Activated CD4-positive, alpha-beta T cell treated with anti-CD3 and anti-CD28 coated beads for 24 hours (primary cell): ENCODE measurements at places on chromosomes 11 and 22.

GRCh38 chr22:23070418-23071229 lies at the start of gene GNAZ:
TSS of gene GNAZ (plus strand) at chr22:23070519. CDS start at chr22:23095696, 25,177 bp downstream.
- DNase-seq = no peak

- DNase-seq = no peak
Observed at GRCh38 chr11:86303257-86303656, 1.2 kb downstream of the HIKESHI start.

DNA sequence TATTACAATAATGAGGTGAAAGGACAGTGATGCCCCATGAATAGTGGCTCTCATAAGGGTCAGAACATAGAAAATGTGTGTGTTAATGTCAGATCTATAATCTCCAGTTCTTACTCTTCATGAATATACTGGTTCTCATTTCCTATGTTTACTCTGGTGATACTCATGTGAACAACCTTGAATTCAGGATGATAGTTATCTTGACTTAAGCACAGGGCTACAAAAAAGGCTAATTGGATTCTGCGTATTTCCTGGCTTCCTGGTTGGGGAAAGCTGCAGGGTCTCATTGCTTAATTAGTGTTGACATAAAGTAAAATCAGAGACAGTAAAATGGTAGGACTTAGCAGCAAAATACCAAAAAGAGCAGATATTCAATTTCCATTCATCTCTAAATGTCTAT lies 1316.8 kb upstream of the RAG2 start:
- no peak for DNase-seq

DNA sequence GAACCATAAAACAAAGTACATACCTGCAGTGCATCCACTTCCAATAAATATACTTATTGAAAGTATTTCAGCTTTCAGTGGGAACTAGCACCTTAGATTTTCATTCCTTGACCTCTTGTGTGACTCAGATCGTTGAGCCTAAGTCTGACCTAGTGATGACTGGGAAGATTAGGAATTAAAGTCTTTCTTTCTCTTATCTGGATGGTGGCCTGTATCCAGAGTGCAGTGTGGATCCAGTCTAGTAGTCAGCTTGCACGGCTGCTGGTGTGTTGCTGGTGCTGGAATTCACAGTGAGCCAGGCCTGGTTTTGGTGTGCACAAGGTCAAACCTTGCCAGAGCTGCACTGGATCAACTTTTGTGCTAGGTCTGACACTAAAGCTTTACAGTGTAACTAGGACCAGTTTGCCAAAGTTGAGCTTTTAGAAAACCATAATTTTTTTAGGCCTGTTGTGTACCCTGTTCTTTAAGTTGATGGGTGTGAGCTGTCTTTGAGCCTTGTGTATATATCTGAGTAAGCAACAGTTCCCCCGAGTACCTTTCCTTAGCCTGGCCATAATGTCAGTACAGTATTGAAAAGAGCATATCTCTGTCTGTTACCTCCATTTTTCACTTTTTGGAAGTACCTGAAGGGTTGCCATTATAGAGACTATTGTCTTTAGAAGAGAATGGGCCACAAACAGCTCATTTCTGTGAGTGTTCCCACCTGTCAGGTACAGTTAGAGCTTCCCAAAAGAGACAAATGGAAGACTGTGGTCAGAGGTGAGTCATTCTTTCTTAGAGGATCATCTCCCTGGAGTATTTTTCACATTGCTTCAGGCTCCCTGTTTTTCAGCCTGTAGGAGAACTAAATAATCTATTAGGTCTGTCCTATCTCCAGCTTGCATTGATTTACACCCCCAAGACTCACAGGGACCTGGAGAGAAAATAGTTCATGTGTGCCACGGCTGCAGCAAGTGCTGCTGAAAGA lies 89.8 kb downstream of the ALX4 start:
- no peak for DNase-seq

GRCh38 chr11:1852877-1853276 lies at the start of gene LSP1:
TSS of gene LSP1 (plus strand) at chr11:1853084. CDS start at chr11:1853145, 61 bp downstream.
- DNase-seq = peak; percentile 73

DNA sequence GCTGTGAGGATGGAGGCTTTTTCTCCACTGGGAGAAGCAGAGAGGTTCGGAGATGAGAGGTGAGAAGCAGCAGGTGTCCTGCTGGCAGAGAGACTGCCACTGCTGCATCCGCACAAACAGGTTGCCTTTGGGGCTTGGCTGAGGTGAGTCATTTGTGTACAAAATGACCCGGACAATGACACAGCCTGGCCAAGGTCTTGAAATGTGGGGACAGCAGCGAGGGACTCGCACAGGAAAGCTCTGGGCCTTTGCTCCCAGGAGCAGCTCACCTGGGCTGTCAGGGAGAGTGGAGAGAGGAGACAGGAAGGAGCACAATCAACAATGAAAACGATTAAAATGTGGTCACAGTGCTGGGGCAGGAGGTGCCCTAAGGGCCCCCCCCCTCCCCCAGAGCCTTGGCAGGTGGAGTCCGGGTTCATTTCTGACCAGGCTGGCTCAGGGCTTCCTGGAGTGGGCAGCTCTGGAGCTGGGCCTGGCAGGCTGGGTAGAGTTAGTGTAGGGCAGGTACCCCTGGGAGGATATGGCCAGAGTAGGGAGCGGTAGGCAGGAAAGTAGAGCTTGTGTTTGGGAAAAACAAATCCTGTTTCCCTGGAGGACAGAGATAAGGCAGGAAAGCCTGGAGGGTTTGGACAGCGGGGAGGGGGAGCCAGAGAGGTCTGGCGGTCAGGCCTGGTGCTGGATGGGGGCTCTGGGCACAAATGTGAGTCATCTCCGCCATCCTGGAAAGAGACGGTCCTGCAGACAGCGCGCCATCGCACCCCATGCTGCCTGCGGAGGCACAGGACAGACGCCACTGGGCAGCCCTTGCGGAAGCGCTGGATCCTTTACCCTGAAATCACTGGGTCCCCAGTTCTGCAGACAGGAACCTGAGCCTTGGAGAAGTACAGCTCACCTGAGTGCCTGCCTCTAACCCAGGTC lies 37.8 kb upstream of the CELSR1 start:
- DNase-seq = no peak

- DNase-seq = no peak
Observed at GRCh38 chr11:45518833-45519535, 146.4 kb downstream of the CHST1 start.

- no peak for DNase-seq
Observed at GRCh38 chr11:107259811-107260221, 197.8 kb downstream of the CWF19L2 start.

- no peak for DNase-seq
Observed at GRCh38 chr11:118007040-118007439, 20.8 kb downstream of the IL10RA start.

GRCh38 chr11:66701432-66702240 lies 23.9 kb upstream of the RBM4B start:
- no peak for DNase-seq

GRCh38 chr11:60513496-60514460 lies 1.4 kb upstream of the MS4A13 start:
- DNase-seq = no peak

DNA sequence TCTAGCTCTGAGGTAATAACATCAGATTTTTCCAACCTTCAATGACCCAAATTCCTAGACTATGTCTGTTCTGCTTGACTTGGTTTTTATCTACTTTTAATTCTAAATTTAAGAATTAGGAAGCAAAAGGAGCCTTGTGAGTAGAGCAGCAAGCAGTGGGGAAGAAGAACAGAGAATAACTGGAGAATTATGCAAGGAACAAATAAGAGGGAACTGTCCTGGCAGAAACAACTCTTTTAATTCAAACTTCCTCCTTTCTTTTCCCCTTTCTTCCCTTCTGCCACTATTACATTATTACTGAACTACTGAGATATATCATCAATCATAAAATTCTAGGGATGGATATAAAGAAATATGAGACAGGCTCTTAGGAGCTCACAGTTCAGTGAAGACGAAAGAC lies 276.1 kb downstream of the SBF2 start:
- DNase-seq = no peak
